ENCODE measurements at places on chromosomes 4 and X.

DNA sequence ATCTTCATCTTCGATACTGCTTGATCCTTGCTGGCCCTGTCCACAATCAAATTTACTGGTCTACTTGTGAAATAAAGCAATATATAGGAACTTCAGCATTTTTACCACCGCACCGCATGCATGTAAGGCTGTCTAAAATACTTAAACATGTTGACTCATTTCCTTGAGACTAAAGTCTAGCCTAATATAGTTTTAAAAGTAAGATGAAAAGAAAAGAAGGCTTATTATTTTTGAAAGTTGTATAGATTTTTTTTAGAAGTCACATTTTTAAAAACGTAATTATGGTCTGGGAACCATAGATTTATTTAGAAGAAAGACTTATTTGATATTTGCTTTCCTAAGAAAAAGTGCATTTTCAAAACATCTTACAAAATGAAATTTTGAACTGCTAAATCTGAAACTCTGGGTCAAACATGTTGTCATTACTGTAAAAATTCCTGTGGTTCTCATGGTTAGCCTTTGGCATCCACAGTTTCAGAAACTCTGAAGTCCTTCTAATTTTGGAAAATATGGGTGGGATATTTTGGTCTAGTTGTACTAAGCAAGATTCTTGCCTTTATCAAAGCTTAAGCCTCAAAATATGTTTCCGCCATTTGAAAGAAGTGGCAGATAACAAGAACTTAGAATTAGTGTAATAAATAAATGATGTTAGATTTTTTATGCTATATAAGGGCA is 423.5 kb upstream of the CTSO start:
- DNase-seq = no peak

DNA sequence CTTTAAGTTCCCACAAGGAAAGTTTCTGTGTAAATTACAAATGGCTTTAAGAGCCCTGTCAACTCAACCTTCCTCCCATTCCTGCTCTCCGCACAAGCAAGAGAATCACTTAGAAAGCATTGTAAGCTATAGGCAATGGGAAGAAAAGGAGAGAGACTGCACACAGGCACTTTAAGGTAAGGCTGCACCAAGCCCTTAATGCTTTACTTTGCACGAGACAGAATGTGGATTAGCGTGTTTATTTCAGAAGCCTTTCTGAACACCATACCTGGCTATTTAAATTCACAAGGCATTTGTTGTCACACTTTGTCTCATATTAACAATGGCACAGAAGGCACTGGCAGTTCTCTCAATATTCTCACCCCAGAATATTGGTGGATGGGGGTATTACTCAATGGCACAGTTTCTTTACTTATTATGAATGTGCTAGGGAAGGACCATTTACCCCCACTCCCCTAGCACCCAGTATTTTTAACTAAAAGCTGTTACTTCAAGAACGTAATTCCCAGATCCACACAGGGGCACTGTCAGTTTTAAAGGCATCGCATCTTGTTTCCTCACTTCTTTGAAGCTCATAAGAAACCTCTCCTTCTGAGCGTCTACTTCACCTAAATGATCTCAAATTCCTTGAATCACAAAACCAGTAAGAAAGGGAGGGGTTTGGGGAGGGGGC is 150.0 kb downstream of the MAML3 start:
- DNase-seq = no peak

DNA sequence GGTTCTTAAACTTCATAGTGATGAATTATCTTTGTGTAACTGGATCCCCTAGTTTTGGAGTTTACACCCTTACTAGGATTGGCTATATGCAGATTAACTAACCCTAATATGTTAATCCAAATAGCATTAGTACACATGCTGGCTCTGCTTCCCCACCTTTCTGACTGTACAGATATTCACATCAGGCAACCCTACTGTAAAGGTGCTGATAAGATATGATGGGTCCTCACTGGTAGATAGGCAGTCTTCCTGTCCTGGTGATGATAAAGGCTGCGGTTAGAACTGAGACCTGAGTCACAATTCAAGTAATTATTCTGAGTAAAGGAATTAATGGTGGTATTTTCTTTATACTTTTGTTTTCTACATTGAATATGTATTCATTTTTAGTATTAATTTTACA is 118.6 kb downstream of the COL4A5 start:
- no peak for DNase-seq

GRCh38 chrX:45807572-45808425 is 607.1 kb upstream of the DIPK2B start:
- peak; percentile 45 for DNase-seq

GRCh38 chrX:33078273-33078672 is 133.1 kb downstream of the DMD start:
- DNase-seq = no peak

DNA sequence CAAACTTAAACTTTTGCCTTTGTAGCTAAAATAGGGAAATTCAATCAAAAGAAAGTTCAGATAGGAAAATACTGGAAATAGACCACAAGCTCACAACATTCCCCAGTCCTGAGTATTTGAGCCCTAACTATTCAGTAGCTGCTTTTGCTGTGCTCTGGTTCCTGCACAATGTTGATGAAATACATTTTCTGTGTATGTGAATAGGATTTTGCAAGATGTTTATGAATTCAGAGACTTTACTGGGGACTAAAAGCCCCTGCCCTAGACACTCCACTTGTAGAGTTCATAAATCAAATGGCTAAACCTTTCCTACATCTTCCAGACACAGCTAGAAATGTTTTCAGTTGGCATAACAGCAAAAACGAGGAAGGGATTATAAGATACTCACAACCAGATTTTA is 105.9 kb downstream of the FBXO8 start:
- DNase-seq = no peak

GRCh38 chrX:103431316-103431715 is 55.0 kb downstream of the BEX3 start:
- DNase-seq = no peak

GRCh38 chrX:87582453-87582852 is 64.9 kb downstream of the KLHL4 start:
- DNase-seq = no peak

DNA sequence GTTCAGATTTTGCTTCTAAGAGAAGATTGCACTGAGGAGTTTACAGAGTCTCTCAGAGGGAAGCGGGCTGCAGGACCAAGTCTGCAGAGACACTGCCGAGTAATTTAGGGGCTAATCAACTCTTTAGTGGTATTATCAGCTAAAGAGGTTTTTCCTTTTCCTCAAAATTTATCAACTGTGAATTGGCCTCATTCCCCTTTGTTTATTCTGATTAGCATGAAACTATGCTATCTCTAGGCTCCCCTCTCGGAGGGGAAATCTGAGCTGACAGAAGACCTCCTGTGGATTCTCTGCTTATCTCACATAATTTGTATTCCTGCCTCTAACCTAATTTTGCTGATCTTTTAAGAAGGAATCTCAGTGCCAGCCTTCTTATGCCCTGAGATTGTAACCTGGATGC is 201.0 kb downstream of the DCTD start:
- DNase-seq = no peak

DNA sequence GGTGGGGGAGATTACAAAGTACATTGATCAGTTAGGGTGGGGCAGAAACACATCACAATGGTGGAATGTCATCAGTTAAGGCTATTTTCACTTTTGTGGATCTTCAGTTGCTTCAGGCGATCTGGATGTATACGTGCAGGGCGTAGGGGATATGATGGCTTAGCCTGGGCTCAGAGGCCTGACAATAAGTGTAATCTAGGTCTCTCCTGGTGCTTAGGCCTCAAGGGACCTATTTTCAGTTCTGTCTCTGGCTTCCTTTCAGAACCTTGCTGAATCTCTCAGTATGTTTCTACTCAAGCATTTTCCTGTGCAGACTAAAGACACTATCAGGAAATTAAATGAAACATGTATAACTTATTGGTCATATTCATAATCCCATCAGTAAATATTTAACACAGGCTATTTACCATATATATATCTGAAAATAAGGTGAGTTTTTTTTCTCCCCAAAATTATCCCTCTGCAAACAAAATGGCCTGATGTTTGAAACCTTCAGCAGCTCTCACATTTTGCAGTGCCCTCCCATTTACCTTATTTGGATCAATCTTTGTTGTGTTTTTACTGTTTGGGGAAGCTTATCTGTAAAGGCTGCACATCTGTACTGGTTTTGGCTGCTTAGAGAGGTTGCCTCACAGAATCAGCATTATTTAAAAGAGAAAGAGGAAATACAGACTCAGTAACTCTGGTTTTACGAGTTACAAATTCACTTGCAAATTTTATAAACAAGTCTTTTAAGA is 2.3 kb upstream of the ZCCHC4 start:
- no peak for DNase-seq

GRCh38 chr4:183395395-183395794 is 49.0 kb upstream of the CDKN2AIP start:
- DNase-seq = no peak

- DNase-seq = no peak
Observed at GRCh38 chrX:150044556-150044955, 106.3 kb upstream of the EOLA2 start.

DNA sequence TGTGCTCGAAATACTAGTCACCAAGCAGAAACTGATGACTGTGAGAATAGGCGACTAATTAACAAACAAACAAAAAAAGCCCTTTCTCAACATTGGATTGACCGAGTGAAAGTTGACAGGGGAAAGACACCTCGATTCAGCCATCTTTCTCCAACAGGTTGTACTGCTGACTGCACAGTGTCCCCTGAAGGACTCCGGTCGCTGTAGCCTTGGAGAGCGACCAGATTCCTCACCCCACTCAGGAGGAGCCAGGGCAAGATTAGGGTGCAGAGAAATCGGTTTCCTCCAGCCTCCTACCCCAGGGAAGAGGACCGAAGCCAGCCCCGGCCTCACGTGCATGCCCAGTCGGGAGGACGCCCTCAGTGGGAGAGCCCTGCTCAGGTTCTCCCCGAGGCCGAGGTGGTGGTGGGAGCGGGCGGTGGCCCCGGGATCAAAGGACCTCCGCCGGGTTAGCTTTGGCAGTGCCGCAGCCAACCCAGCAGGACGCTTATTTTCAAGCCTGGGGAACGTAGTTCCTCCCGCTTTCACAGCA is 1.1 kb upstream of the RAP1GDS1 start:
- peak; percentile 16 for DNase-seq

- DNase-seq = no peak
Observed at GRCh38 chr4:181618896-181619295, 624.3 kb upstream of the TENM3 start.

DNA sequence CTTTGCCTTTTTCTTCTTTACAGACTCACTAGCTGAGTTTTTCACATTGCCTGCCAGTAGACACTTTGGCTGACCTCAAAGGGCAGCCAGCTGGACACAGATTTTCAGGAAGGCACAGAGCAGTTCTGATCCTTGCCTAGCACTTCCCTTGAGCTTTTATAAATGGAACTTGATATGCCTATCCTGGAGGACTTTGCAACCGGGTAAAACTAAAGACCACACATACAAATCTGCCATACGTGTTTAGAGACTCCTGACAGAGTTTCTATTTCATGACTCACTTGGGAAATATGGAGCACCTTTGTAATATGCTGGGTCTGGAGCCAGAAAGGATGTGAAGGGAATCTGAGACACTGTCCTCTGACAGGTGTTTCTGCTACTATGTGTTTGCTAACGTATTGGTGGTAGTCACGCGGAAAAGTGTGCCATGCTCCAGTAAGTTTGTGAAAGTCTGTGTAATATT is 56.7 kb upstream of the RASSF6 start:
- DNase-seq = no peak

DNA sequence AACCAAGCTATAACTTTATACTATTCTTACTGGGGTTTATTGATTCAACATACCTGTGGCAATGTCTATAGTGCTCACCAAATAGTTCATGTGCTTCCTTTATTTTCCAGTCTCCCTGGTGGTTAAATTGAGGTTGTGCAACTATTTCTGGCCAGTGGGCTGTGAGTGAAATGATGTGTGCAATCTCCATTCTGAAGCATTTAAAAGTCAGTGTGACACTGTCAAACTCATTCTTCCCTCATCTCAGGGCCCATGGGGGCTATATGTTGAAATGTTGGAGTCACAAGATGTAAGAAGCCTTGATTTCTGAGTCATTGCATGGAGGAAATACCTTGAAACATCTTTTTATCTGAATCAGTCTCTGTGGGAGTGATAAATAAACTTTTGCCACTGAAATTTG is 414.3 kb upstream of the RPS6KA3 start:
- no peak for DNase-seq

DNA sequence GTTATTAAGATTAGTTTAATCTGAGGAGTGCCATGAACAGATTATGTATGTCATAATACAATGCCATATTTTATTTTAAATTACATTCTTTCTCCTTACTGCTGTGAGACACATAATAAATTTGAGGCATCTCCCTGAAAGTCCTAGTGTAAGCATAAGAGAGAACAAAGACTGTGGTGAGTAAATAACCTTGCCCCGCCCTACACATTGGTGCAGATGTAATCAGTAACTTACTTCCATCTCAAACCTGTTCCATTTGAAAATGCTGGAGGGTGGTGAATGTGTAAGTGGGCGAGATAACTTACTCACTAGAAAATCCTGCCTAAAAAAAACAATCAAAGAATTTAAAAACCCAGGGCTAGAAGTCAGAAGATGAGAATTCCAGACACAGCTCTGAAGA is 338.1 kb upstream of the SLIT2 start:
- no peak for DNase-seq

DNA sequence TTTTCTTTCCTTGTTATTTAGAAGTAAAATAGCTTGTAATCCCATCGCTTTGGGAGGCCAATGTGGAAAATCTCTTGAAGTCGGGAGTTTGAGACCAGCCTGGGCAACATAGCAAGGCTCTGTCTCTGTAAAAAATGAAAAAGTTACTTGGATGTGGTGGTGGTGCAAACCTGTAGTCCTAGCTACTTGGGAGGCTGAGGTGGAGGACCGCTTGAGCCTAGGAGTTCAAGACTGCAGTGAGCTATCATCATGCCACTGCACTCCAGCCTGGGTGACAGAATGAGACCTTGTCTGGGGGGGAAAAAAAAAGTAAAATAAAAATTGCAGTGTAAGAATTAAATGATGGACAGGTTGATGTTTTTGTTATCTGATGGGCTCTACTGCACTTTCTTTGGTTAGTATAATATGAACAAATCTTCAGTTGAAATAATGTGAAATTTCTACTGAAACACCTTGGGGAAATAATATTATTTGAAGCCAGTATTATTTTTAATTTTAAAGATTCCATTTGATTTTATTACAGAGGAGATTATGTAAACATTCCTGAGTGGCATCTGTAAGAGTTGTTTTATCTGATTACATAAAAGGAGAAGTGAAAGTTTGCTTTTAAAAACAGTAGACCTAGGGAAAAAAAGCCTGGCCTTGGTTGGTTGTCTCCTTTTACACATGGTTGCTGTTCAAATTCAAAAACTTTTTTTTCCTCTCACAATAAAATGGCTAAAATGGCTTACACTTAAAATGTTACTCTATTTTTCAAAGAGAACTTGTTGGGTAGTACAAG is 10.5 kb upstream of the NDUFC1 start:
- no peak for DNase-seq
